AG09319 (cell line): ENCODE measurements at places on chromosomes 5 and 9.

DNA sequence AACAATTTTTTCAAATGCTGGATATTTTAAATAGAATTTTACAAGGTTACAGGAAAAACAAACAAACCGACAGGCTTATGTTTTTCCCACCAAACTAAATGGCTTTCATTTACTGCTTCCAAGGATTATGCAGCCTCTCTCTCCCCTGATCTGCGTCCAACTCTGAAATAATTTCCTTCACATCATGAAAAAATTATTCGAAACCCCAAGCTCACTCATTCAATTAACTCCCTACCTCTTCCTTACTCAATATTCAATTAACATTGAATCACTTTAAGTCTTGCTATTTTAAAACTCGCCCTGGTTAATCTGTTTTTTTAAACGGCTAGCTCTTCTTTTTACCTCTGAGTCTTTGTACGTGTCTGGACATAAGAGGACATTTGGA lies 336.2 kb downstream of the AGTPBP1 start:
- no peak for DNase-seq

DNA sequence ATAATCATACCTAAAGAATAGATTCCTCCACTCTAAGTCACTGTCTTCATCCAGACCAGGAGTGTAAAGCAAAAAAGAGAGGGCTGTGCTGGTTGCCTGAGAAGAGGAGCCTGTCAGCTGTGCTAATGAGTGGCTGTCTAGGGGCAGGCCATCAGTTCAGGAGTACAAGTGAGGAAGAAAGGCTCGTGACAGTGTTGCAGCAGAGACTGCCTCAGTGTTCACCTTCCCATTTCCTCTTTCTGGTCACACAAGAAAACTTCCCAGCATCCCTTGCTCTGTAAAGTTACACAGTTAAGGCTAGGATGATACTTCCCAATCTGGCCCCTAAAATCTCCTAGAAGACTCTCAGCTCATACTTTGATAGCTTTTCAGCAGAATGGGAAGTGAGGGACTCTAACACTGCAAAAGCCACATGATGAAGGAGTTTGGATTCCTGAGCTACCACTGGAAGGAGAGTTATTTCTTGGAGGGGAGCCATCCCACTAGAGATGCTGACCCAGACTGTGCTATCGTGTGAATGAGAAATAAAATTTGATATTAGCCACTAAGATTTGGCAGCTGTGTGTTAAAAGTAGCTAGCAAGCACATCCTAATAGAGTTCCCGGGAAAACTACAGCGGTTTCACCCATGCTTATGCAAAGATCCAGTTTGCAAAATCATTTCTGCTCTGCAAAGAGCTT lies 67.1 kb downstream of the ADAMTS12 start:
- peak; percentile 86 for DNase-seq

- peak; percentile 77 for DNase-seq
Measured at GRCh38 chr5:83568186-83568585, 96.6 kb downstream of the VCAN start.

DNA sequence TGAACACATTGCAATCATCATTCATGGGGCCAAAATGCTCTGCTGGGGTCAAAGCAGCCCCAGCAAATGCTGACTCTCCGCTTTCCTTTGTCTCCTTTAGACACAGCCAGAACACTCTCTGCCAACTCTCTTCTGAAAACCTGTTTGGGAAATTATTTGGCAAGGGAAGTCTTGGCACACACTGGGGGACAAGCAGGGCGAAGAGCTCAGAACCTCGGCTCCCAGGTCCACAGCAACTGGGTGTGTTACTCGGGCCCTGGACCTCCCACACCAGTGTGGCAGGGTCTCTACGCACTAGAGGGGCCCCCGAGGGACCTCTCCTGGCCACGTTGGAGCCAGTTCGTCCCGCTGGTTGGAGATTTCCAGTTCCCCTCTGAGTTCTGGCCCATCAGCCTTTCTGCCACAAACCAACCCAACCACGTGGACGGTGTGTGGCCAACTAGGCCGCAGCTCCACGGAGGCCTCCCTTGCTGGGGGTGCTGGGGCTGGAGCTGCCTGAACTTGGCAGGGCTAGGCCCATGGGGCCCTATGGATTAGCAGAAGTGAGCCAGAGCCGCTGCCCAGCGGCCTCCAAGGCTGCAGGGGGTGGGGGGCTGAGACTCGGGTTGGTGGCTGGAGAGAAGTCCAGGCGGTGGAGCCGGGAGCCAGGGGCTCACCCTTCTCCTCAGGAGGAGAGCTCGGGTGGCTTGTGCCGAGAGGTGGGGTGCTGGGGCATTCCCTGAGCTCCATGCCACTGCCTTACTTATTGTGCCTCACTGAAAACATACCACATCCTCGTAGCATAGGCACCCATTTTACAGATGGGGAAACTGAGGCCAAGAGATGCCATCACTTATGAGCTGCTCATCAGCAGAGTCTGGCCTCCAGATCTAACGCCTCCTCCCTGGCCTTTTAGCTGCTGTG lies 46.8 kb upstream of the RNU6ATAC start:
- no peak for DNase-seq

DNA sequence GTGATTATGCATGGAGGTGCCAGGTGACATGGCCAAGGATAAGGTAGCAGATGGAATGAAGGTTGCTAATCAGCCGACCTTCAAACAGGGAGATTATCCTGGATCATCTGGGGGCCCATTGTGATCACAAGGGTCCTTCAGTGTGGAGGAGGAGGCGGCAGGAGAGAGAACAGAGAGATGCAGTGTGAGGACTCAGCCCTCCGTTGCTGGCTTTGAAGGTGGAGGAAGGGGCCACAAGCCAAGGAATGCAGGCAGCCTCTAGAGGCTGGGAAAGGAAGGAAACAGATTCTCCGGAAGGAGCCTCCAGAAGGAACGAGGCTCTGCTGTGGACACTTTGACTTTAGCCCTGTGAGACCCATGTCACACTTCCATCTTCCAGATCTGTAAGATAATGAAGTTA lies 27.4 kb upstream of the EEIG1 start:
- DNase-seq: no peak

DNA sequence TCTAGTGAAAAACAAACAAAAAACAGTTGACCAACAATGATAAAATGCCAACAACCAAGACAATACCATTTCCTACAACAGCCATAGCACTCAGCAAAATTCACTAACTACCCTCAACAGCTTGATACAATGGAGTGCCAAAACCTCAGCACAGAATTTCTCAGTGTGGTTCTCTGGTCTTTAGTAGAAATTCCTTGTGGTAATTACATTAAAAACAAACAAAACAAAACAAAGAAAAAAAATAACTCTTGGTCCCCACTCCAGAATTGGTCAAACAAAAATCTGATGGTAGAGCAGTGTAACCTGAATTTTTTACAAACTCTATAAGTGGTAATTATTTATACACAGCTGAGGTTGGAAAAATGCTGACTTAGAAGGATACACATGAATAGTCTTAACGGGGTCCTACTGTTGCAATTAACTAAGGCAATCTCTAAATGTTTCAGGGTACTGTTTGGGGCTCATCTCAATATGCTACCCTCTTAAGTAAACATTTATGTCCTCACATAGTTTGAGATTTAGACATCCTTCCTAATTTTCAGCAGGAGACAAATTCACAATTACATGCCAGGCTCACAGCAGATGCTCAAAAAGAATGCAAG lies 13.8 kb downstream of the CSNK1A1 start:
- DNase-seq: no peak

DNA sequence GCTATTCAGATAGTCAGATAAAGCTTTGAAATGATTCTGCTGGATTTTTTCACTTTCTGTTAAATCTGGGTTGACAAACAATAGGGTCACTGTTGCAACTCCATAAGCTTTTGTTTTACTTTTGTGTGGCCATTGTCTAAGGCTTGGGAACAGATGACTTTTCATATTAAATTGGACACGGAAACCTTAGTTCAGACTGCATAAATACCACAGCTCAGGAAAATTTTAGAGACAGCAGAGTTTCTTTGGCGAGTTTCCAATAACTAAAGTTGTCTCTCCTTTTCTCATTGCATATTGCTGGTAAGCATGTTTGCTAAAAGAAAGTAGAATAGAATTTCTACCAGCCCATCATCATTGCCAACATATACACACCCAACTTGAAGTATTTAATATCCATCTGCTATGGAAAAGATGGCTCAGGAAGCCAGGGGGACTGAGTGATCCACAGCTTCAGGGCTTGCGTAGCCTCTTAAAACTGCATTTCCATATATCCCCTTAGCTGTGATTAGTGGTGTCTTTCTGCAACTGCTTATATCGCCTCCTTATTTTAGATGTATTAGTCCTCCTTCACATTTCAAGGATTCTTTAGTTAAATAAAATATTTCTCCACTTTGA lies 168.2 kb downstream of the ARHGAP26 start:
- DNase-seq: no peak

- DNase-seq: no peak
Measured at GRCh38 chr9:96236854-96237550, 65.0 kb downstream of the HSD17B3 start.

DNA sequence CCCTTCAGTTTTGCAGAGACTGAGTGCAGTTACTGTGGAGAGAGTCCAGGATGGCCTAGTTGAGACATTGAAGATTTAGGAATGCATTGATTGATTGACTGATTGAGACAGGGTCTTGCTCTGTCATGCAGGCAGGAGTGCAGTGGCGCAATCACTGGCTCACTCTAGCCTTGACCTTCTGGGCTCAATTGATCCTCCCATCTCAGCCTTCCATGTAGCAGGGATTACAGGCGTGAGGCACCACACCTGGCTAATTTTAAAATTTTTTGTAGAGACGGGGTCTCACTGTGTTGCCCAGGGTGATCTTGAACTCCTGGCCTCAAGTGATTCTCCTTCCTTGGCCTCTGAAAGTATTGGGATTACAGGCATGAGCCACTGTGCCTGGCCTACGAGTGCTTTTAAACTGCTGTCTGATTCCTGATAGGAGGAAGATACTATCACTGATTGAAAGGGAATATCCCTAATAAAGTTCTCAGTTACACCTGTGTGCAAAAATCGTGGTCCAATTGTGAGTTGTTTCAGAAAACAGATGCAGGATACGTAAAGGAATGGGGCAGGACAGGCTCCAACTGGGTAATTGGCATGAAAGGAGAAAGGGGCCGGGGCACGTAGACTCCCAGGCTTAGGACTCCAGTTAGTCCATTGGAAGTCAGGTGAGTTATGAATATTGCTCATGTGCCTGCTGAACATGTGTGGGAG lies 87.5 kb downstream of the KDM4C start:
- no peak for DNase-seq

- no peak for DNase-seq
Measured at GRCh38 chr9:130128251-130128650, 44.0 kb upstream of the NCS1 start.

- DNase-seq: no peak
Measured at GRCh38 chr5:174832025-174832424, 107.6 kb downstream of the MSX2 start.

- DNase-seq: no peak
Measured at GRCh38 chr9:133483611-133484010, 4.7 kb upstream of the SLC2A6 start.

GRCh38 chr9:36218411-36218901 lies 27.7 kb downstream of the CLTA start:
- no peak for DNase-seq
